Mononuclear cell (primary cell): ENCODE measurements at places on chromosomes 5 and 9. TPM values are rescaled to one million over a fixed set of nuclear protein-coding genes. Genes with fewer than 3 reads are reported as not detected.

LCP2 gene
- 440 TPM for total RNA-seq

CA9 gene
- total RNA-seq: not detected

MAMDC2 gene
- total RNA-seq: 0.10 TPM

ANKRD34B gene
- 0.10 TPM for total RNA-seq

SLC25A48 gene
- total RNA-seq: not detected

PCDHGA3 gene
- total RNA-seq: 0.10 TPM

BRINP1 gene
- not detected for total RNA-seq
